ENCODE measurements at places on chromosomes 4 and X.
A peak's percentile ranks its signal among the peaks of the same experiment; 100 is the strongest.

DNA sequence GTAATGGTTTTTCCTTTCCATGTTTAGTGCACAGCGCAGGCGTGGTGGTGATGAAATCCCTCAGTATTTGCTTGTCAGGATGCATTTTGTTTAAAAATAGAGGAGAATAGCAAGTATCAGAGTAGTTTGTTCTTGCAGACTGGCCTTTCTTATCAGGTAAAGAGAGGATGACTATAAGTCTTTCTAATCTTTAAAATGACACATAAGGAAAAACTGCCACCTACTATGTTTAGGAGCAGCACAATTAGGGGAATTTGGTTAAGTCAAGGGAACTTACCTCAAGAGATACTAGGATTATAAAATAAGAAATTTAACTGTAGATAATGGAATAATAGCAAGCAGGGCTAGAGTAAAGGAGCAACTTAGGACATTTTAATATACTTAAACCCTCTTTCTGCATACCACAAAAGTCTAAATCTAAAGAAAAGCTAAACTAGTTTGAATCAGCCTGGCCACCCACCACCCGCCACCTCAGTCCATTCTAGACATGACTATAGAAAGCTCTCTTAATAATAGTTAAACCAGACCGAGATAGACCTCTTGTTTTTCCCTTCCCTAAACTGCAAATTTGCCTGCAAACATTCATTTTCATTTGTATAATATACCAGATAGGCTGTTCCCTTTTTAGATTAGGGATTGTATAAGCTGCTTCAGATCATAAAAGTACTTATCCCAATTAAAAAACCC, 62.0 kb downstream of the APOOL start:
- DNase-seq = no peak

DNA sequence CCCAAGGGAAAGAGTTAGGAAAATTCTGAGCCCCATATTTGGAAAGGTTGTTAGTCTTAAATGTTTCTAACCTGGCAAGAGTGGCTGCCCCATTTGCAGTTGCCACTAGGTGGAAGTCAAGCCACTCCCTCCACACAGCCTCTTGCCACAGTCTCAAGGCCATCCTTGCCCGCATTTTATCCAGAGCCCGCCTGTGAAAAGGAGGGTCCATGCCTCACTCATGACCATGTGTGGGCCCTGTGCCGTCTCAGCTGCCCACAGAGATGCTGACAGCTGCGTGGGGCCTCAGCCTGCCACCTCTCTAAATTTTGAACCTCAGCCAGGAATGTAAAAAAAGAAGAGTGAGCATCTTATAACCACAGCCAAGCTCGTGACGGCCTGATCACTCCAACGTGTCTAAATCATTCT, 201.5 kb upstream of the FAM241A start:
- DNase-seq = peak; percentile 67

GRCh38 chr4:145552181-145552822, 66.9 kb upstream of the MMAA start:
- DNase-seq = no peak

GRCh38 chrX:124829930-124830329, 483.6 kb downstream of the SH2D1A start:
- DNase-seq = no peak

DNA sequence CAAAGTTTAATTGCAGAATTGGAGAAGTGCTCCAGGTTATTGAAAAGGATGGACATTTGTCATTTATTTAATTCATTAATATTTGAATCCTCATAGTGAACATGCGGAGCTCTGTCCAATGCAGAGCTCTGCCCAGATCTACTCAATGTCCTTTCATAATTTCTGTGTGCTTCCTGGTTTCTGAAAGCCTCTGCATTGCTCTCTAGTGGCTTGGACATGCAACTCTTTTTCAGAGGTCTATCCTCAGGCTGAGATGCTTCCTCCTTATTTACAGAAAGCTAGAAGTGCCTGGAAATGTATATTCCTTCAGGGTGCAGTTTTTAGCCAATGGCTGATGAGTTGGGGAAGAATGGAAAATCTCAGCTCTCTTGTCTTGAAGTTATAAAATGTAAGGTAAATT, 786.1 kb upstream of the AADAT start:
- DNase-seq = no peak

- DNase-seq = peak; percentile 46
Observed at GRCh38 chrX:18377796-18378195, 23.3 kb upstream of the SCML2 start.

DNA sequence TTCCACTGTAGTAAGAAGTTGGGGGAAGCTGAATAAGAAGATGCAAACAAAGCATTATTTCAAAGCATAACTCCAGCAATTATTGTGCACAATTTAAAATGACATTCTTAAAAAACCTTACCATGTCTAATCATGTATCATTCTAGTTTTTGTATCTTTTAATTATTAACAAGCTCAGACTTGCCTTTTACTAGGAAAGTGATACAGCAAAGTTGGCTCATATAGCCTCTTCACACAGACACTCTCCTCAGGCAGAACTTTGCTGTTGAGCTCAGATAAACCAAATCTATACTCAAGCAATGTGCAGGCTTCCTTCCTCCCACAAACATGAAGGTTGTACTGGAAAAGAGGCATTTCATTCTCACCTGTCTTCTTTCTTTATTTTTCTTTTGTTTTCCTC, 358.7 kb upstream of the EMCN start:
- no peak for DNase-seq

- DNase-seq = no peak
Observed at GRCh38 chr4:1291996-1292702, 2.5 kb downstream of the MAEA start.

GRCh38 chrX:1592470-1593142, 1.2 kb downstream of the AKAP17A start:
- DNase-seq = no peak

DNA sequence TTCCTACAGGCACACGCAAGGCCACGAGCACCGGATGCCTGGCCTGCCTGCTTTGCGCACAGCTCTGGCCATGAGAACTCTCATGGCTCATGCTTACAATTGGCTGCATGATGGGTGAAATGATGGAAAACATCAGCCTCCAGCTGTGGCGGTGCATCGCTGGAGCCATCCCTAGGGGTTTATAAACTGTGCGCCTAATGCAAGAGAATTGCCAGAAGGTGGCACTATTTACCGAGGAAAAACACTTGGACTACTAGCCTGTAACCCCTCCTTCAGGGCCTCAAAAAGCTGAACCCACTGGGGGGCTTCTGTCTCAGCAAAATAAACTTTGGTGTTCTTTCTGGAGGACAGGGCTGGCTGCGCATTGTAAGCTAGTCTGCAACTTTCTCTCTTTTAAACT, 51.9 kb downstream of the PHKA2 start:
- DNase-seq = peak; percentile 51

DNA sequence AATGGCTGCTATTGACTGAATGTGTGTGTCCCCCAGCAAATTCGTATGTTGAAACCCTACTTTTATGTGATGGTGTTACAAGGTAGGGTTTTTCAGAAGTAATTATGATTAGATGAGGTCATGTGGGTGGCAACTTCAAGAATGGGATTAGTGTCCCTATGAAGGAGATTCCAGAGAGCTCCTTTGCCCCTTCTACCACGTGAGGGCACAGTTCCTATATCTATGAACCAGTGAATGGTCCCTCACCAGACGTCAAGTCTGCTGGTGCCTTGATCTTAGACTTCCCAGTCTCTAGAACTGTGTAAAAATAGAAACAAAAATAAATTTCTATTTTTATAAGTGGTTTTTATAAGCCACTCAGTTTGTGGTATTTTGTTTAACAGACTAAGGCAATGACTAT, 1137.6 kb upstream of the IGFBP7 start:
- DNase-seq = peak; percentile 61

GRCh38 chrX:25928316-25928715, 209.8 kb upstream of the MAGEB18 start:
- DNase-seq = no peak
